ENCODE measurements at places on chromosomes 11 and 22.

DNA sequence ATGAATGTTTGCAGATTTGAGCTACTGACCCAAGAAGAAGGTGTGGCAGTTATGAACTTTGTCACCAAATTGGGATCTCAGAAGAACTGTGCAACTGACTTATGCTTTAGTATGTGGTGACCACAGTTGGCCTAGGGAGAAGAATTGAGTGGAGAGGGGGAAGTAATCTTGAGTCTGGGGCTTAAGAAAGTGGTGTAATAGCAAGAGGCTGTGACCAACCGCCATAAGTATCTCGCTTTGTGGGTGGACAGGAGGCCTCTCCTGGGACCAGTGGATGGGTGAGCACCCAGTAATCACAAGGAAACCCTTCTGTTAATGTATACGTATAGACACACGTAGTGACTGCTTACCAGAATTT lies 12.7 kb upstream of the IL10RA start:
- DNase-seq, result no peak

DNA sequence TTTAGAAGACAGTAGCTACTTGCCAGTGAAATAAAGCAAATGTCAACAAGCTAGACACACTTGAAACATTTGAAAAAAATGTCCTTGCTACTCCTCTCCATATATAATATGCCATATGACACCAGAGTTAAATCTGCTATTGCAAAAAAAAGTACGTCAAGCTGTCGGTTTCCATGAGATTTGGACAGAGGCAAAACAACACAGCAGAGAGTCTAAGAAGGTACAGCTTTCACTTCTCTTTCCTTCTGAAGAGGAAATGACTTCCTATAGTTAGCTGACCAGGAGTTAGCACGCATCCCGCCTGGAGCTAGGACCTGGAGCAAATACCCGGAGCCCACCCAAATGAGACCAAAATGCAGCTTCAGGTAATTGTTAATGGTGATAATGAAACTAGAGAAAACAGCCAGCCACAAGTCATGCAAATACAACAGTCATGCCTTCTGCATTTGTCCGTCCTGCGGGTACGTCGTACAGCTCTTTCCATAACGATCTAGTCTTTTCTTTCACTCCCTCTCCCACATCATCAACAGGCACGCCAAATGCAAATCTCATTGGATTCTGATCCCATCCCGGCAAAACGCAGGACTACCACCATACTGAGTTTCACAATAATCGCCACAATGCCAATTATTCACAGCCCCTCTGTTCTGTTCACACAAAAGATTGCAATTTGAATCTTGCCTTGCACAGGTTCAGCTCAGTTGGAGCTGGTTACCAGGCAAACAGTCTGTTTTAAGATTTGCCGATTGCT lies 395.0 kb upstream of the CCDC90B start:
- no peak for DNase-seq

DNA sequence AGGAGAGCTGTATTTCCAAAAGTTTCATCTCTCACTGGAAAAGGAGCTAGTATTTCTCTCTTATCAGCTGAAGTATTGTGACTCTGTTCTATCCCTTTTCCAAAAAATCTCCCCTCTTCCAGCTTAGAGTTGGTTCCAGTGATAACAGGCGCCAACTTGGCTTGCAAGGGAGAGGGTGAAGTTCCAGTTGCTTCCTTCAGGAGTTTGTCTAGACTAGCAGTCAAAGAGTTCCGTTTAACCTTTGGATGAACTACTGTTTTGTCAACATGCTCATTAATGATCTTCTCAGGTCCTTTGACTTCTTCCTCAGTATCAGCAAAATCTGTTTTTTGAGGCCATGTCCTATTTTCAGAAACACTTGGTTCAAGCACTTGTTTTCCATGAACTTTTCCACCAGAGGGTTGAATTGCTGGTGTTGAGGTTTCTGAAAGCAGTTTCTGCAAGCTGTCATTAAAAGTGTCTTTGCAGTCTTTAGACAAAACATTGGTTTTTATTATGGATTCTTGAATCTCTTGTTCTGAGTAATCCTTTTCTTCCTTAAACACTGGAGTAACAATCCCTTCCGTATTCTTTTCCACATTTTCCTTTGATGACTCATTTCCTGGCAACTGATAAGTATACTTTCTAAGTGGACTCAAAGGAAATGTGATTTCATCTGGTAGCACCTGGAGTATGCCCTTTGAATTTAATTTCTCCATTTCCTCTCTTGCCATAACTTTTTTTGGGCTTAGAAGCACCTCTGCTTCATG lies 39.7 kb upstream of the CCDC89 start:
- DNase-seq, result peak; percentile 57

- no peak for DNase-seq
Observed at GRCh38 chr11:8641332-8641731, 41.1 kb downstream of the TRIM66 start.

DNA sequence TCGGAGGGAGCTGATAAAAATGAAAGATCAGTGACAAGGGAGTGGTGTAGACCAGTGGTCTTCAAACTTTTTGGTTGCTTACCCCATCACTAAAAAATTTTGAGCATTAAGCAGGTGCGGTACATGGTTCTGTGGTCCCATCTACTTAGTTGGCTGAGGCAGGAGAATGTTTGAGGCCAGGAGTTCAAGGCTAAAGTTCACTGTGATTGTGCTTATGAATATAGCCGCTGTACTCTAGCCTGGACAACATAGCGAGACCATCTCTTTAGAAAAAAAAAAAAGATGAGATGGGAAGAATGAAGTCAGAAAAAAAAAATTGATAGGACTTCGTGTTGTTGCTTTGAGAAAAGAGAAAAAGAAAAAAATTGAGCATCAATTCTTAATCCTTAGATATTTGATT lies 7.8 kb downstream of the MTMR3 start:
- DNase-seq, result no peak
